ENCODE measurements at places on chromosomes 1 and 21.

DNA sequence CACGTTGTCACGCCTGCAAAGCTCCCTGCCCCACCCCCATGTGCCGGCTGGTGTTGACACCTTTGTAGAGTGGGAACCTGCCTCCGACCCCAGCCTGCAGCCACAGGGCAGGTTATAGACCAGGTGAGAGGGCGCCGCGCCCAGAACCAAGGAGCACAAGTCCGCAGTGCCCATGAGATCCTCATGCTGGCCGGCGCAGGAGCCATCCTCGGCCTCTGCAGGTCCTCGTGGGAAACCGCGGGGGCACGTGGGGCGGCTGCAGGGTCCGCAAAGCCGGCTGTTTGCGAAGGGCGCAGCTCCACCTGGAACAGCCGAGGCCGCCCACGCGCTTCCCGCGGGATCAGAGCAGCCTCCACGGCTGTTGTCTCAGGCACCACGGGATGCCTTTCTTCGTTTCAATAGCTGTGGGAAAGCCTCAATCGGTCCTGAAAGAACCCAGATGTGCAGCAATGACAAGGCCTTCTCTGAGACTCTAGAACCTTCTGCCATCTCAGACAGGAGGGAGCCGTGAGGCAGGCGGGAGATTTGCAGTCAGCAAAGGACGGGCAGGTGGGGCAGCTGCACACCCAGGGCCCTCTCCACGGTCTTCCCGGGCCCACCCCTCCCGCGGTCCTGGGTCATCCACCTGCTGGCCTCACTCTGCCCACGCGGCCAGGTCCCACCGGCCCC is 29.9 kb downstream of the POFUT2 start:
- no peak for DNase-seq

GRCh38 chr1:183218971-183219615 is 33.0 kb downstream of the LAMC2 start:
- peak; percentile 51 for DNase-seq

DNA sequence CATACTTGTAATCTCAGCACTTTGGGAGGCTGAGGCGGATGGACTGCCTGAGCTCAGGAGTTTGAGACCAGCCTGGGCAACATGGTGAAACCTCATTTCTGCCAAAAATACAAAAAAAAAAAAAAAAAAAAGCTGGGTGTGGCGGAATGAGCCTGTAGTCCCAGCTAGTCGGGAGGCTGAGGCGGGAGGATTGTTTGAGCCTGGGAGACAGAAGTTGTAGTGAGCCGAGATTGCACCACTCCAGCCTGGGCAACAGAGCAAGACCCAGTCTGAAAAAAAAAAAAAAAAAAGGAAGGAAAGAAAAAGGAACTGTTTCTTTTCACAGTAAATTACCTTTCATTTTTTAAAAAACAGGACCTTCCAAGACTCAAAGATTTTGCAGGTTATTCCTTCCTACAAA is 29.5 kb downstream of the LIN9 start:
- DNase-seq = no peak

DNA sequence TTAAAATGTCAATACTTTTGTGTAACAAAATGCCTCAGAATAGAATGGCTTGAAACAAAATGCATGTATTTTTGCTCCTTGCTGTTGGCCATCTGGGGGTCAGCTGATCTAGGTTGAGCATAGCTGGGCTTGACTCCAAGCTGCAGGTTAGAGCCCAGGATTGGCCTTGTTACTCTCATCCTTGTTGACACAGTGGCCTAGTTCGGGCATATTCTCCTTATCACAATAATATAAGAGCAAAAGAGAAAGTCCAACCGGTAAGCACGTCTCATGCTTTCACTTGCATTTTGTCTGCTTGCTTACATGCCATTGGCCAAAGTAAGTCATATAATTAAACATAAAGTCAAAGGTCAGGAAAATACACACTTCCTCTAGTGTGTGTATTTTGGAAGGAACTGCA is 456.2 kb downstream of the KCNT2 start:
- DNase-seq = no peak

DNA sequence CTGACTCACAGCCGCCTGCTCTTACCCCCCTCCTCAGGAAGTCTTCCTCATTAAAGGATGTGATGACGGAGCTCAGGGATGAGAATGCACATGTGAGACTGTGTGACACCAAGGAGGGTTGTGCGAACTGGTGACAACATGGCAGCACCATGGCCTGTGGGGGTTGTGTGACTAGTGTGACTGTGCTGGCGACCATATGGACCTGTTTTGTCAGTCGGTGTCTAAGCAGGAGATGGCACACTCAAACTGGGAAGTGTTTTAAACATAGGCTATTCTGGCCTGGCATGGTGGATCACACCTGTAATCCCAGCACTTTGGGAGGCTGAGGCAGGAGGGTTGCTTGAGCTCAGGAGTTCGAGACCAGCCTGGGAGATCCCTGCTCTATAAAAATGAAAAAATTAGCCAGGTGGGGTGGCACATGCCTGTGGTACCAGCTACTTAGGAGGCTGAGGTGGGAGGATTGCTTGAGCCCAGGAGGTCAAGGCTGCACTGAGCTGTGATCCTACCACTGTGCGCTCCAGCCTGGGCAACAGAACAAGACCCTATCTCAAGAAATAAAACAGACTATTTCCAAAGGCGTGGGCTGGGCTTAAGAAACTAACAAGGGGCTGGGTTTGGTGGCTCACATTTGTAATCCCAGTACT is 7.4 kb downstream of the TRNP1 start:
- peak; percentile 53 for DNase-seq

DNA sequence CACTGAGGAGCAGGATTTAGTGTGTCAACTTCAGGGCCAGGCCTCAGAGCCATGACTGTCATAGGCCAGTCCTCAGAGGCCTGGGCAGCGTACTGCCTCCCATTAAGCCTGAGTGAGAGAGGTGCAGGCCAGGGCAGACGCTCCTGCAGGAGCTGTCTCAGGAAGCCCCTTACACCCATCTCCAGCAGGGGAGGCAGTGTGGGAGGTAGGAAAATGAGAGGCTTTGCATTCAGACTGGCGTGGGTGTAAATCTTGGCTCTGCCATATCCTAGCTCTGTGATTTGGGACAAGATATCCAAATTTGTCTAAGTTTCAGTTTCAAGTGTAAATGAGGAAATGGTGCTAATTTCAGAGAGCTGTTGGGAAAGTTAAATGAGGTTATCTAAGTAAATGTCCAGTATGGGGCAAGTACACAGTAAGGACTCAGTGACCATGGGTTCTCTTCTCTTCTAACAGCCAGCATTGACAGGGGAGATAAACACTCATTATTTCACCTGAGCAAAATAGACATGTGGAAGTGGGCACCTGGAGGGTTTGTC is 184.1 kb downstream of the ZSCAN20 start:
- DNase-seq = no peak

DNA sequence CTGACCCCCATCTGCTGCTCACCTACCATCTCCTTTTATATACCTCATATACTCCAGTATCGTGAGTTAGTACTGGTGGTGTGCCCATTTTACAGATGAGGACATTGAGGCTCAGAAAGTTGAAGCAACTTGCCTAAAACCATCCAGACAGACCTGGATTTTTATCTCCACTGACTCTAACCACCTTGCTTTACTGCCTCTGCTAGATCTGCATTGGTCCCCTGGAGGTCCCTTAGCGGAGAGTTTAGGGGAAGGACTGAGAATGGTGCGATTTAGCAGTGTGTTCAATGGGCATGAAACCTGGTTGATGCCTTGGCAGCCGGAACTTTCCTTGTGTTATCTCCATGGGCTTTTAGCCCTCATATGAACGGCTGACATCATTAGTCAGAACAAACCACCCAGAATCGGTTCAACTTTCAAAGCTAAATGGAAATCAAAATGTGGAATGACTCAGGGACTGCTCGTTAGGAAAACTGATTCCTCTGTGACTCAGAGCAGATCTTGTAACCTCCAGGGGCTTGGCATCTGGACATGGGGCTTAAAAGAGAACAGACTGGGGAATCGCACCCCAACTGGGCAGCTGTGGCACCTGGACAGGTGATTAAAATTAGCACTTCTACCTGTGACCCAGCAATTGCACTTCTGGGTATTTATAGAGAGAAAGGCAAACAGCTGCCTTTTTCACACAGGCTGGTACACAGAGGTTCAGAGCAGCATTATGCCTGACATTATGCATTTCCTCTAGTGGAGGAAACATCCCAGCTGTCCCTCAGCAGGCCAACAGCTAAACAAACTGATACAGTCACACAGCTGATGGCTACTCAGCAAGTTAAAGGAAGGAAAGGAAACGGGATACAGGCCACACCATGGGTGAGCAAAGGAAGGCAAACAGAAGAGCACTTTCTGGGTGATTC is 25.3 kb downstream of the TMEM51 start:
- no peak for DNase-seq

DNA sequence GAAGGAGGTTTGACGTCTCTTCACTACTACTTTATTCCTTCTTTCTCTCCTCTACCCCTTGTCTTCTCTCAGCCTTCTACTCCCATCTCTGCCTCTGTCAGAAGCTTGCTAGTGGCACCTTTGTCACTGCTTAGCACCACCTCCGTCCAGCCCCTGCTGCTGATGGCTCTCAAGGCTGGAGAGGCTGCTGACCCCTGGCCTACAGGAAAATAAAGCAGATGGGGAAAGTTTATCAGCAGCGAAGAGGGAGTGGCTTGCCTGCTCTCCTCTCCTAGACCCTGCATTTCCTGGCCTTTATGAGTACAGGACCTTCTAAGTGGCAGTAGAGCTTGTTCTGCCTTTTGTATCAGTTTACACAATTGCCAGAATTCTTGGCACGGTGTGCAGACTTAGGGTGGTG is 27.0 kb downstream of the PROX1 start:
- DNase-seq = no peak

GRCh38 chr1:55200667-55201066 is 14.5 kb downstream of the USP24 start:
- DNase-seq = no peak

- DNase-seq = no peak
Observed at GRCh38 chr1:169741666-169742394, 8.0 kb upstream of the SELE start.

DNA sequence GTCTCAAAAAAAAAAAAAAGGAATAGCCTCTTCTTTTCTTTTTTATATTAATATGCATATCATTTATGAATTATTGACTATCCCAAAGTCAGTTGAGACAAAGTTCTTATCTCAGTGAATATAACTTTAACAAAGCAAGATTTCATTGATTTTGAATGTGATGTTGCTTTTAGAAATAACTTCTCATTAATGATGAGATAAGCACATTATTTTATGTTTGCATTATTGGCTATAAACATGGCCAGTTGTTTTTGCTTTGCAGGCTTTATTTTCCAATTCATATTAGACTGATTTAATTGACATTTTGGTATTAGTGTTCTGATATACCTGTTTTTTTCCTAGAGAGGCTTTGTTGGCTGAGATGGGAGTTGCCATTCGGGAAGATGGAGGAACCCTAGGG is 81.3 kb downstream of the KIF1B start:
- DNase-seq = no peak

- no peak for DNase-seq
Observed at GRCh38 chr1:14740016-14740415, 141.5 kb downstream of the KAZN start.

- DNase-seq = no peak
Observed at GRCh38 chr1:201414051-201414738, 7.3 kb downstream of the TNNI1 start.

- no peak for DNase-seq
Observed at GRCh38 chr1:245041058-245041698, 113.6 kb upstream of the KIF26B start.

GRCh38 chr1:223759273-223759672 is 46.9 kb downstream of the CAPN2 start:
- DNase-seq = no peak

DNA sequence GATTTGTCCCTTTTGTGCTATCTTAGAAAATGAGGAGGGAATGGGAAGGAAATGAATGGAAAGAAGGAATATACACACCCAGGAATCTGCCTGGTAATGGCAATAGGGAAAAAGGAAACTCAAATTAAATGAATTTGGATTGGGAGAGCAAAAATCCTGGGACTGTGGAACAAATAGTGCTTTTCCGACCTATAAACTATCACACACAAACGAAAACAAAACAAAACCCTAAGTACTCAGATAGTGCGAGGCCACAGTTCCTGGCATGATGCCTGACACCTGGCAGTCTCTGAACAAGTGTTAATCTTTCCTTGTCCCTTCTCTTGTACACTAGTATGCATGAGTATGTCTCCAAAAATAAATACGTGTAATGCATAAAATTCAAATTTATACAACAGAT is 319.8 kb upstream of the SPAG17 start:
- DNase-seq = no peak

DNA sequence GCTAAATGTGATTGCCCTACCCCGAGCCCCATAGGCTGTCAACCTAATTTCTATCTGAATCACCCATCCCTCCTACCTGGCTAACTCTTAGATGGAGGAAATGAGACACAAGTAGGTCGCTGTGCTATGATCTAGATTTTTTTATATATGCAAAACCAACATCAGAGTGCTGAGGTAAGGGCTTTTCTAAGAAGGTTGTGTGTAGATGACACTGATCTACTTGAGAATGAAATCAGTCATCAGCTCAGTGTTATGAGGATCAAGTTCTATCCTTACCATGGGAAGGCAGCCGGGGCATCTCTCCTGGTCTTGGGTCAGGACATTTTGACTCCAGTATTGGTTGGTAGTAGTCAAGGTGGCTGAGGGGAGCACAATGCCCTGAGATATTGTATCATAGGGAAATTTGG is 23.6 kb downstream of the SLAMF1 start:
- peak; percentile 71 for DNase-seq

GRCh38 chr1:201739080-201739479 is 89.9 kb upstream of the IPO9 start:
- DNase-seq = no peak

DNA sequence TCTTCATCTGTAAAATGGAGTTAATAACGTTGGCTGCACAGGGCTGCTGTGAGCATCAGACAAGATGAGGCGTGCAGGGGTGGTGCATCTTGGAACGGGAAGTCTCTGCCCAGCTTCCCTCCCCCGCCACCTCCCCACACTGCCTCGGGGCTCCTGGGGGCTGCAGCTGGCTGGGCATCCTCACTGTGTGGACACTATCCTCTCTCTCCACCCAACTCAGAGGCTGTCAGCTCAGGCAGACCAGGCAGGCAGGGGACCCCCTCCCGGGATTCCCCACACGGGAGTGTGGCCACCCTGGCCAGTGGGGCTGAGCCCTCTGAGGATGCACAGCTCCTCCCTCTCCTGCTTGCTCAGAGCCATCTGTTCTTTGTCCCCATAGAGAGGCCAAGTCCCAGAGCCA is 122.7 kb downstream of the CCDC185 start:
- no peak for DNase-seq

- DNase-seq = no peak
Observed at GRCh38 chr1:206107168-206107544, 10.0 kb downstream of the AVPR1B start.

DNA sequence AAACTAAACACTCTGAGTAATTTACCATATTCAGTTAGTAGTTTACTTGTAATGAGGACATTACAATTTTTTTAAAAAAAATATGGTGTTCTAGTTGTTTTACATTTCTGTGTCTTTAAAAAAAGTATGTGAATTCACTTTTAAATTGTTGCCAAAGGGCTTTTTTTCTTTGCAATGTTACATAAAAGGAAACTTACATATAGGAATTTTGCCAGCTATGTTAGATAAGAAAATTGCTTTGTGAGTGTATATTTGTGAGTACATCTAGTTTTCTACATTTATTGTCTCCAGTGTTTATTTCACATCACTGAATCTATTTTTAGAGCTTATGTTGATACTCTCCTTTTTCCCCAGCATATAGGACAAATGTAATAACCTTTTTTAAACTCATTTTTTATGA is 206.8 kb downstream of the GPR52 start:
- no peak for DNase-seq
